Right cardiac atrium (tissue), 5 donors: ENCODE measurements at places on chromosomes 7 and 10. TPM values are rescaled to one million over a fixed set of nuclear protein-coding genes. Genes with fewer than 3 reads are reported as not detected.

DNA sequence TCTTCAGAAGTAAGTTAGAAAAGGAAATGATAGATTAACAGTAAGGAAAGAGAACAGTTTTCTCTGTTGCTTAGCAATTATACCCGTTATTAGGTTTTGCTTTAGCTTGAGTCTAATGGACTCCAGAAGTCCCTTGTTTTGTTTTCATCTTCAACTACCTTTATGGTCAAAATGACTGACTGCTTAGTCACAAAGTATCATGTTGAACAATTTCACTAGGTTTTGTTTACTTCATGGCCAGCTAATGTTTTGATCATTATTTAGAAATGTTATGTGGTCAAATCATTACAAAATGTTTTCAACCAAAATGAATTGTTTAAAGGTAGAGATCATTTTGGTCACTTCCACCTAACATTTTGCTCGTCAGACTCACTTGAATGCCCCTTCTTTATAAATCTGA is 1.9 kb downstream of the UBN2 start:
- DNase-seq = no peak

DNA sequence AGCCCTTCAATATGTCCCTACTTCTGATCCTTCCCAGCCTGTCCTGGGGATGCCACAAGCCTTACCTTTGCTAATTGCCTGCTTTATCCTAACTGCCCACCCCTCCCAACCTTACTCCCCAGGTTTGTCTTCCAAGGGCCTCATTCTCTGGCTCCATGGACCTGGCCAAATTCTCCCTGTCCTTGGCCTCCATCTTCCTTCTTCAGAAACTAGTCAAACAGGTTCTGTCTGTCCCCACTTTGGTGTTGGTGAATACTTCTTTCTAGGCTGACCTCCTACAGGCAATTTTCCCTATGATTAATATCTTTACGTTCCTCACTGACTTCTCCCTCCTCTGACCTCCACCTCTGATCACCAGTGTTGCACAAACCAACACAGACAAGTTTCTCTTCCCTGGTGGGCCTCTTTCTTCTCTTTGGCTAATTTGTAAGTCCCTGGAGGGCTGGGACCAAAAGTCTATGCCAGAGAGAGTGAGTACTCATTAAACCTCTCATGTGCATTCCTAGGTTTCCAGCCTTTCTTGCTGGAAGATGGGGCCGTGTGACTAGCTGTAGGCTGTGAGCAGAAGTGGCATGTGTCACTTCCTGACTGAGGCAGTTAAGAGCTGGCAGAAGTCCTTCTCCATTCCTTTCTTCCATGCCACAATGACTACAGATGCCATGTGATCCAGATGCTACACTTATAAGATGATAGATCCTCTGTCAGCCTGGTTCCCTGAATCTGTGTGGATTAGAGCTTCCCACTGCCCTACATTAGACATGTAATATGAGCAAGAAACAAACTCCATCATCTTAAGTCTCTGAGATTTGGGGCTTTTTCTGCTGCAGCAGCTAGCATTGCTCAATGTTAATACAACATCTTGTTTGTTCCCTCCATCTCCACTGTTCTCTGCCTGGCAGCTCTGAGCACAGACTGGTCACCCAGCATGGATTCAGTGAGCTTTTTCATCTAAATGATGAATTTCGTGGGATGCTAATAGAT is 382.7 kb downstream of the RPS24 start:
- DNase-seq = no peak

DNA sequence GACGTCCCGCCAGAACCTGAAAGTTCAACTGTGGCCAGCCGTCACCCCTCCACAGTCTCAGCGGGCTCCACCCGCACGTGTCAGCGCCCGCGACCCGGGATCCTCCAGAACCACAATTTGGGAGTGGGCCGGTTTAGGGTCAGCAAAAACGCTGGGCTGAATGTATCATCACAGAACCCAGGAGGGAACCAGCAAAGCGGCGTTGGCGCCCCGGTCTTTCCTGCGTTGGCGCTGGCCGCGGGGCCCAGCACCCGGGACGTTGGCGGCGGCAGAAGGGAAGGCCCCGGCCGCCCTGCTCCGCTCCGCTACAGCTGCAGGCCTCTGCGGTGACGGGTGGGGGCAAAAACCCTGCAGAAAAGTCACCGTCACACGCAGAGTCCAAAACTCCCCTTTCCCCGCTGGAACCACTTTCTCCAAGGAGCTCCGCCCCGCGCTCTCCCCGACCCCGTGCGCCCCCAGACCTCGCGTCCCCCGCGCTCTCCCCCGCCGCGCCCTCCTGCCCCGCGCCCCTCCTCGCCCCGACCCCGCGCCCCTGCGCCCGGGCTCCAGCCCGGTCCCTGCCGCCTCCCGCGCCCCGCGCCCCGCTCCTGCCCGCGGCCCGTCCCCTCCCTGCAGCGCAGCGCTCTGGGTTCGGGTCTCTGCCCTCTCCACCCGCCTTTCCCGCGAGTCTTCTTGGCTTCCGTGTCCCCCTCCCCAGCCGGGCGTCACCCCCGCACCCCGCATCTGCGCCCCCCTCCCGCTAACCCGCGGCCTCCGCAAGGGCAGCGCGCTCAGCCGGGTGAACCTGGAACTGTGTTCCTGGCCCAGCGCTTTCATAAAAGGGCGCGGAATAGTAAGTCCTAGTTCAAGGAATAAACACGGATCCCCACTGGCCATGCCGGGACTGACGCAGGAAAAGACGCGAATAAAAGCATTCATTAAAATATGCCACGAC is 24.0 kb upstream of the RNF32 start:
- peak; percentile 23 for DNase-seq

- no peak for DNase-seq
These were observed 311.7 kb upstream of the NEBL start for GRCh38 chr10:21208666-21209316.

GRCh38 chr10:42986633-42987032 is 90.2 kb upstream of the RET start:
- no peak for DNase-seq

- DNase-seq = no peak
These were observed 64.4 kb upstream of the PDGFA start for GRCh38 chr7:584122-584465.

DNA sequence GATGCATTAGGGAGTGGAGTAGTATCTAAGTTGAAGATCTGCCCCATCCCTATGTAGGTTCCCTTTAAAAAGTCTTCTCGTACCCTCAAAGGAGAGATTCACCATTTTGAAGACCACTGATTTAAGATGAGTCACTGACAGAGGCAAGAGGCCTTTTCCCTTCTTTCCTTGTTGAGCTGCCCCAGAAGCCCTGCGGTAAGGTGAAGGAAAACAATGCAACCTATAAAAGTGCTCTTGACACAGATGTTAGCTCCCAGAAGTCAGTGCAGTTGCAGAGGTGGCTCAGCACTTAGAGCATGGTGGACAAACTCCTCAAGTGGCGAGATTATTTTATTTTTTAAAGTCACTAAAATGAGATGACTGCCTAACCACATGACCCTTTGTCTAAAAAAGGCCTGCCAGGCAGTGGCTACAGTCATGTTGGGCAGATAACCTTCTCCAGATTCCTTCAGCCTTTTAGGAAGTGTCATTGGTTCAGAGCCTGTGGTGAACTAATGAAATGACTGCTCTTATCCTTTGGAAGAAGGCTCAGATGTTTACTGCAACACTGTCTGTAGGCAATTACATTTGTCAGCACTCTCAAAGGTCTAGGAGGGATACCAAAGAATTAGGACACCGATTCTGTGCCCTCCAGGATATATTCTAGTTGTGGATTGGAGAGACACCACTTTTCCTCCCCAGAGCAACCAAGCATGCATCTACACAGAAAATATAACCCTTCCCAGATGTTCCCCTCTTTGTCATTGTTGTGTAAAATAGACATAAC is 88.7 kb downstream of the ARID5B start:
- DNase-seq = no peak

DNA sequence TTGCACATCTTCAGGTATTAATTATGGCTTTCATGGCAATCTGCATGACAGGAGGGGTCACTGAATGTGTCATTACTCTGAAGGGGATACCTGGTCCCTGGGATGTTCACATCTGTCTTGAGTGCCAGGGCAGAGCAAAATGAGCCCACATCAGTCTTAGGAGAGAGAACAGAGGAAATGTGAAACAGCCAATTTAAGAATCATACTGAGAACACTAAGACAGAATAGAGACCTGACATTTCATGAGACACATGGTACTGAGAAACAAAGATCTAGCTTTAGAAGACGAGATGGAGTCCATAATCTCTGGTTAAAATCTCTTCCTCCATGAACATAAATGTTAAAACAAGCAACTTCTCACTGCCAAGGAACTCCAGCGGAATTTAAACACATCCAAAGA is 34.1 kb upstream of the FZD1 start:
- no peak for DNase-seq

GRCh38 chr7:105196473-105196872 is 182.5 kb downstream of the KMT2E start:
- no peak for DNase-seq

DNA sequence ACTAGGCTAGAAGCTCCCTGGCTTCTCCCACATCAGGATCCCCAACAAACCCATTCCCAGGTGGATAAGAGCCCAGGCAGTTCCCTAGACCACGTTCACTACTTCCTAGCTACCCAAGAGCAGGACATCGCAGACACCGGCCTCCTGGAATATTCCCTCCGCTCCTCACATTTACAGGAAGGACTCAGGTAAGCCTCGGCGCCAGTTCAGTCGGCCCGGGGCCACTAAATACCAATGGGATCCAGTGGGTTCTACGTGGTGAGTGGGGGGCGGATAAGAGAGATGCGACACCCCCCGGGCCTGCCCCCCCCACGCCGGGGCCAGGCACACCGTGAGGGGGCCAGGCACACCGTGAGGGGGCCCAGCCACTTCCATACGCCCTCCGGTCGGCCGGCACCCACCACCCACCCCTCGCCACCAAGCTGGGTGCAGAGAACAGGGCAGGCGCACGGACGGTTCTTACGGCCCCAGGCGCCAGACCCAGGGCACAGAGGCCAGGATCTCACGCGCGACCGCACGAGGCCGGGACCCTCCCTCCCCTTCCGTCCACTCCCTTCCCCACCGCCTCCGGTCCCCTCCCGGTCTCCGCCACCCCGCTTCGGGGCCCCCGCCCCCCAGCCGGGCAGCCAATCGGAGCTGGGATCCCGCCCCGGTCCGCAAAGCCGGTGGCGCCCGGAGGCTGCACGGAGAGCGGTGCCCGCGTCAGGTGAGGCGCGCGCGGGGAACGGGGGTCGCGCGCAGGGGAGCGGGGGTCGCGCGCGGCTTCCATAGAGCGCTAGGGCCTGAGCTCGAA is at the start of gene BLVRA:
BLVRA (plus strand) TSS at position 652 of the 793 bp plus-strand sequence. CDS start 12,479 bp downstream, outside the sequence.
- peak; percentile 90 for DNase-seq

- DNase-seq = no peak
These were observed 48.8 kb downstream of the SFR1 start for GRCh38 chr10:104170610-104171254.

DNA sequence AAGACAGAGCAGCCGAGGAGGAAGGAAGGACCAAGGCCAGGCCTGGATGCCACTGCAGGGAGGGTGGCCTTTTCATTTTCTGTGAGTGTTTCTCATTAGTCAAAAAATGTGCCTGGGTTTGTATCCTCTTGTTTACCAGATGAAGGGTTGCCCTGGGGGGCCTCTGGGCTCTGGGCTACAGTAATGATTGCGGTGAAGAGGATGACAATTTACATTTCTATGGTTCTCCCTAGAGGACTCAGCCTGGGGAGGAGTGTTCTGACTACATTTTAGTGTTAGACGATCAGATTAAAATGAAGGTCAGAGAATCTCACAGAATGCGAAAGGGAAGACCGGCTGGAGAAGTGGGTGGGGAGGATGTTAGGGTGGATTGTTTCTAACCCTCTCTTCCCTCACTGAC is 108.0 kb upstream of the KMT2C start:
- no peak for DNase-seq

DNA sequence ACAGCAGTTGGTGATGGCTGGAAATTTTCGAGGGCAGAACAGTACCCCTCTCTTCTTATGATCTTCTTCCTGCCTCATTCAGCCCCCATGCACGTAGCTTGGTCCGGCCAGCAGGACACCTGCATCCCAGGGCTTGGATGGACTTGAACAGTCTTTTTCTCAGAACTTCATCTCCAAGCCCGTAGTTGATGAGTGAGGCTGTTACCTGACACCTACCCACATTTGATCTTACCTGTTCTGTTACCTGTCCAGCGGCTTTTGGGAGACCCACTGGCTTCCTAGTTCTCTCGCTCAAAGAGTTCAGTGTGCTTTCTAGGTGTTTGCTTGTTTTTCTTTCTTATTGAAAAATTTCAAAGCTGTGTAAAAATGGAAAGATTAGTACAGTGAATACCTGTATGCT is 212.2 kb downstream of the CUX1 start:
- DNase-seq = no peak

UCN3 gene
- total RNA-seq = not detected

DNA sequence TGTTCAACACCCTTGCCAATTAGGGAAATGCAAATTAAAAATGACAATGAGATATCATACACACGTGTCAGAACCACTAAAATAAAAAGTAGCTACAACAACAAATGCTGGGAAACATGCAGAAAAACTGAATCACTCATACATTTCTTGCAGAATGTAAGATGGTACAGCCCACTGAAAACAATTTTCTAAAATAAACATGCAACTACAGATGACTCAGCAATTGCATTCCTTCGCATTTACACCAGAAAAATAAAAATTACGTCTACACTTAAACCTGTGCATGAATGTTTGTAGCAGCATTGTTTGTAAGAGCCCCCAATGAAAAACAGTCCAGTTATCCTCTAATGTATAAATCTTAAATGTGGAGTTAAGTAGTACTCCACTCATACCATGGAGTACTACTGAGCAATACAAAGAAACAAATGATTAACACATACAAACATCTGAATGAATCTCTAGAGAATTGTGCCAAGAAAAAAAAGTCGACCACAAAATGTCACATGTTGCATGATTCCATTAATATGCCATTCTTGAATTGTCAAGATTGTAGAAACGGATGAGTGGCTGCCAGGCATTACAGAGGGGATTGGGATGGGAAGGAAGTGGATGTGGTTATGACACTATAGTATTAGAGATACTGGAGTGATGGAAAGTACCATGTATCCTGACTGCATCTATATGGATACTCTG is 134.6 kb upstream of the NPSR1 start:
- no peak for DNase-seq

- peak; percentile 93 for DNase-seq
These were observed 167.9 kb downstream of the NEURL1 start for GRCh38 chr10:103661198-103661950.
